NCI-H1436 treated with DMSO at 0.1 percent for 48 hours (cell line): ENCODE measurements at places on chromosomes 7 and 10.

DNA sequence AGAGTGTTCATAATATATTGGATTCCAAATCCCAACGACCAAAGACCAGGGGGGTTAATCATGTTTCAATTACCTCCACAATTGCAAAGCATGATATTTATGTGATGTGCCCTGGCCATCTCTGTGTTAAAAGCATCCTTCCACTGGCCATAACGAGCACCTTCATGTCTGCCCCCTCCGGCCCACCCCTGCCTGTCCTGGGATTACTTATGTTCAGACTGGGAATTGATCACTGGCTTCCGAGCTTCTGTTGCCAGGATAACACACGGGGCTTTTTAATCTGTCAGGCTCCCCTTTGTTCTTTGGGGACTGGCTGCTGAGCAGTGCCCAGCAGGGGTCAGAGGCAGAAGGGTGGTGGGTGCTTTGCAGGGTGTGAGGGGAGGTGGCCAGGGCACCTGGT is 13.7 kb upstream of the CHST15 start:
- DNase-seq, result no peak

- DNase-seq, result no peak
These were observed 185.6 kb downstream of the ANK3 start for GRCh38 chr10:60203993-60204618.

DNA sequence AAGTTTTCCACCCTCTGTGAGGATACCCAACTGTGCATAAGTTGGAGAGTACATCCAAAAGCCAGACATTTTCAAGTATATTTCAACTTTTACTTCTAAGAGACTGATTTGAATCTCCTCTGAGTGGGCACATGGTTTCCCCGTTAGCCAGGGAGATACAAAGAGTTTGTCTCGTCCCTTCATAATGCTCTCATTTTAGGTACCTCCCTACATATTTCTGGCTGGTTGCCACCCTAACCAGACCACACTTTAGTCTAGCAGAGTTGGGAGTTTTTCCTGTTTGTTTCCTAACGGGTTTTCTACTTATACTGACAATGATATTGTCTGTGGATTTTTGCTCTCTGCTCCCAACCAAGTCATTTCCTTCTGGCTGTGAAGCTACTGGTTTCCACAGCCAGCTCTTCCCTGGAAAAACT is 180.3 kb downstream of the CCDC71L start:
- DNase-seq, result no peak

DNA sequence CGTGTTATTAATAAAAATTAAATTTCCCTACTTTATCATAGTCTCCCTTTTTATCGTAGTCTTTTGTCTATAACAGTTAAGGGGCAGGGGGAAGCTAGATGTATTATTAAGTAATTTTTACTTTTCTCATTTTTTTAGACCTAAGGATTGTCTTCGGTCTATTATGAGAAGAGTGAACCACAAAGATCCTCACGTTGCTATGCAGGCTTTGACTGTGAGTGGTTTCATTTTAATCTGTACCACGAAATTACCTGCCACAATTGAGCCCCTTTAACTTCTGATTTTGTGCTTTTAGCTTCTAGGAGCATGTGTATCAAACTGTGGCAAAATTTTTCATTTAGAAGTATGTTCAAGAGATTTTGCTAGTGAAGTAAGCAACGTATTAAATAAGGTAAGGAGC is 40.6 kb downstream of the STAM start:
- DNase-seq, result no peak

DNA sequence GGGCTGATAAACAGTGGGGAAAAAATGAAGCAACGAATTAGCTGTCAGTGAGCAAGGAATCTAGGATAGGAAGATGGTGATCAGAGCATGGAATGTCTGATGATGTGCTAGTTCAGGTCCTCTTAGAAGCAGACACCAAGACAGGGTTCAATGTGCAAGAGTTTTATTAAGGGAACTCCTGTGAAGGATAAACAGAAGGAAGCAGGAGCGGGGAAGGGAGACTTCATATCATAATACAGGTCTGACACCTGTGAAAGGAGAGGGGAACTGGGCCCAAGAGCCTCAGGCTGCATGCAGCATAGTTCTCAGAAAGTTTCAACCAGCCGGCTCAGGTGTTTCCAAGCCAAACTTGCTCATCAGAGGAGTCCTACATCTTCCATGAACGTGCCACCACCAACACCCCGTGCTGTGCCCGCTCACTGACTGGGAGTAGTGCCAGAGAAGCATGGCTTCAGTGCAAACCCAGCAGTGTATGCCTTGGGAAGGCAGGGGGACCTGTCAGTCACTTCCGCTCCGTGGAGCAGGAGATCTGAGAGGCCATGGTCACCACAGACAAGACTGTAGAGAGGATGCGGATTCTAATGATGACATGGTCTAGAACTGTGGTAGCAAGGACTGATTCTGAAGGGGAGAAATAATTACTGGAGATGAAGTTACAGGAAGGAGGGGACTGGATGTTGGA is 45.8 kb downstream of the ZNF800 start:
- no peak for DNase-seq

- no peak for DNase-seq
These were observed 360.0 kb downstream of the MAGI2 start for GRCh38 chr7:79093421-79093820.

GRCh38 chr7:130490888-130491804 is 739 bp upstream of the MEST start:
- DNase-seq, result no peak

- no peak for DNase-seq
These were observed 48.4 kb upstream of the GLI3 start for GRCh38 chr7:42285383-42285824.

DNA sequence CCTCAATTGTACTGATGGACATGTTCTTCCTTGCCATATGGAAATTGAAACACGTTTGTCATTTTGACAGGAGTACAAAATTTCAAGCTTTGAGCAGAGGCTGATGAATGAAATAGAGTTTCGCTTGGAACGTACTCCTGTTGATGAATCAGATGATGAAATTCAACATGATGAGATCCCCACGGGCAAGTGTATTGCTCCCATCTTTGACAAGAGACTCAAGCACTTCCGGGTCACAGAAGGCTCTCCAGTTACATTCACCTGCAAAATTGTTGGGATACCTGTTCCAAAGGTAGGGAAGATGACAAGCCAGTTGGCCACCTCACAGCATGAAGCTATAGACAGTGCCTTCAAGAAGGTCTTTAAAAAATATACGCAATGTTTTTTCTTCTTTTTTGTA is 43.1 kb downstream of the ATOH7 start:
- DNase-seq, result no peak

- DNase-seq, result no peak
These were observed 51.3 kb upstream of the SEPTIN7 start for GRCh38 chr7:35749556-35749955.
